ENCODE measurements at places on chromosomes 7 and 10.

DNA sequence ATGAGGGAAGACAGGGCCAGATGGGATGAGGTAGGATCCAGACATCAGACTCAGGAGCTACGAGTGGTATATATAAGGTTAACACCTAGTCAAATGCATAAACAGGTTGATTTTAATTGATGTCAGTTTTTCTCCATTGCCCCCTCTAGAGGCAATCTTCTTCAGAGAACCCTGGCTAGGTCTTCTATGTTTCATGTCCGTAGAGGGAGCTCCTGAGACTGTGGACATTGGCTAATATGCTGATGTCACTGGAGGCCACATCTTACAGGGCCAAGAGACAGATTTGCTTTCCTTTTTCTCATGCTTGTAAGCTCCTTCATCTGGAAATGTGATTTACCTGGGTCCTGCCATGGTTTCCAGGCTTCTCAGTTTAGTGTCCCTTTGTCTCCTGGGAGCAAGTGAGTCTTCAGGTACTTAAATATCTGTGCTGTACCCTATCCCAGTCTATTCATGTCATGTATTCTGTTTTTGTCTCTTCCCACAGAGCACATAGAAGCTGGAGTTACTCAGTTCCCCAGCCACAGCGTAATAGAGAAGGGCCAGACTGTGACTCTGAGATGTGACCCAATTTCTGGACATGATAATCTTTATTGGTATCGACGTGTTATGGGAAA is 161.6 kb upstream of the PRSS1 start:
- no peak for DNase-seq

GRCh38 chr7:139620676-139621344 is 97.3 kb downstream of the CLEC2L start:
- DNase-seq: no peak

GRCh38 chr7:127594490-127594889 is 954 bp downstream of the FSCN3 start:
- no peak for DNase-seq

GRCh38 chr7:97006055-97006815 is 882 bp downstream of the DLX6 start:
- DNase-seq: no peak

DNA sequence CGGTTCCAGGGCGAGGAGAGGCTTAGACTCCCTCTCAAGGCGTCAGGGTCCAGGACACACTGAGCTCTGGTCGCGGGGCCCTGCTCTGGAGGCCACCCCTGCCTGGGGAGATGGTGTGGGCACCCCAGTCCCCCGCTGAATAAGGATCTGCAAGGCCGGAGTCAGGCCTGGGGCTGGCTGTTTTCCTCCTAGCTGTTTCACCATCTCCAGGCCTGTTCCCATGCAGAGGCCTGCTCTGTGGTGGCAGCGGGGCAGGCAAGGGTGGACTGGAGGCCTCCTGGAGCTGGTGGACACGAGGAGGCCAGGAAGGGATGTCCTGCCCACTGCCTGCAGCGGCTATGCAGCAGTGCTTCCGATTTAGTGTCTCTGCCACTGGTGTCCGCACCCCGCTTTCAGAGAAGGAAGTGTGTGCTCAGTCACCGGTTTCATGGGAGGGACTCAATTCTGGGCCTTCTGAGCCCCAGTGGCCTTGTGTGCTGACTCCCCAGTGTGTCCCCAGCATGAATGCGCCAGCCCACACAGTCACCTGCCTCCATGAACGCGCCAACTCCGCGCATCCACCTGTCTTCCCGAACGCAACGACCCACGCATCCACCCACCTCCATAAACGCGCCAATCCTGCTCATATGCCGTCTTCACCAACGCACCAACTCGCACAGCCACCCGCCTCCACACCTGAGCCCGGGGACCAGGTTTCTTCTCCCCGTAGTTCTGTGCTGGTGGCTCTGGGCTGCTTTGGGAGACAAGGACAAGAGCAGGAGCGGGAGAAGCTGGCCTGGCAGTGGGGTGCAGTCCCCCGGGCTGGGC is 14.5 kb upstream of the GPR146 start:
- DNase-seq: no peak

Data from stimulated activated CD4-positive, alpha-beta T cell treated with anti-CD3 and anti-CD28 coated beads, Interleukin-15, amount 100 ng/mL, for 1 hour (primary cell).